Stimulated activated CD4-positive, alpha-beta T cell treated with anti-CD3 and anti-CD28 coated beads, Interleukin-15, amount 100 ng/mL, for 1 hour (primary cell): ENCODE measurements at places on chromosomes 3 and 15.

DNA sequence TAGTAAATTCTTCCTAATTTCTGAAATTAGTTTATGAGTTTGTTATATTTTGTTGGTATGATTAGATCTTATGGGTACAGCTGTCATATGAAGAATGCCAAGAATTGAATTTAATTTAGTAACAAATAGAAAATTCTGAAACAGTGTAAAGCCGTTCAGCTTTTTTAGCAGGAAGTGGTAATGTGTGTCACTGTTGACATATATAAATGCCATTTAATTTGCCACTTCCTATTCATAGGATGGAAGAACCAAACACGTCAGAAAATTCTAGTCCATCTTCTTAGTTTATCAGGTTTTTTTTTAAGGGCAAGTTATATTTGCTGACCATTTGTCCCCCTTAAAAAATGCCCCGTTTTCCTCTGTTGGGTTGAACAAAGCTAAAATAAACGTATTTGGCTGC lies 43.0 kb downstream of the RAB8B start:
- no peak for DNase-seq

DNA sequence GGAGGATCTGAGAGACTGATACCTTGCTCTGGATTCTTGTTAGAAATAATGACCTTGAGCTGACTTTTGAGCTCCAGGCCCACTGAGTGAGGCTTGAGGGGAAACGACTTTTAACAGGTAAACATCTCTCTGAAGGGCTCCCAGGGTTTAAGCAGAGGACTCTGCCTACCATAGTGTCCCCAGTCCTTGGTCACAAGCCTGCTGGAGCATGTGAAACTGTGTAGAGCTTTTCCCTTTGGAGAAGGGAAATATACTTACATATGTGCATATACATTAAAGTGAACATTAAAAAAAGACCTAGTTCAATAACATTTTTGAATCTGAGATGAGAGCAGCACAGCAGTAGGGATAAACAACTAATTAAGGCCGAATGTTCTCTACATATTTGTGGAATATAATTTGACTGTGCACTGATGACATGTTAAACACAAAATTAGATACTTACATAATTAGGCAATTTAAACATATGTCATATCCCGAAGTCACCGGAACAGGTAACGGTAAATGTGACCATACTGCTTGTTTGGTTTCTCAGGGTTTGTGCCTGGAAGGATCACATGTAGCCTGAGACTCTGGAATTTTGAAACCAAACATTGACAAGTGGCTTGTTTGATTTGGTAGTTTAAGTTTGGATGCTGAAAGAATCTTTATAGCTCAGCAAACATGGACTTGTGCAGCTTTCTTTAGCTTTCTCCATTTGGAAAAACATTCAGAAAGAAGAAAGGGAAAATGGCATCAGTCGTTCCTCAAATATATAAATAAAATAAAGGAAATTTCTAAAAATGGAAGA lies 266.1 kb upstream of the C2CD4B start:
- no peak for DNase-seq

DNA sequence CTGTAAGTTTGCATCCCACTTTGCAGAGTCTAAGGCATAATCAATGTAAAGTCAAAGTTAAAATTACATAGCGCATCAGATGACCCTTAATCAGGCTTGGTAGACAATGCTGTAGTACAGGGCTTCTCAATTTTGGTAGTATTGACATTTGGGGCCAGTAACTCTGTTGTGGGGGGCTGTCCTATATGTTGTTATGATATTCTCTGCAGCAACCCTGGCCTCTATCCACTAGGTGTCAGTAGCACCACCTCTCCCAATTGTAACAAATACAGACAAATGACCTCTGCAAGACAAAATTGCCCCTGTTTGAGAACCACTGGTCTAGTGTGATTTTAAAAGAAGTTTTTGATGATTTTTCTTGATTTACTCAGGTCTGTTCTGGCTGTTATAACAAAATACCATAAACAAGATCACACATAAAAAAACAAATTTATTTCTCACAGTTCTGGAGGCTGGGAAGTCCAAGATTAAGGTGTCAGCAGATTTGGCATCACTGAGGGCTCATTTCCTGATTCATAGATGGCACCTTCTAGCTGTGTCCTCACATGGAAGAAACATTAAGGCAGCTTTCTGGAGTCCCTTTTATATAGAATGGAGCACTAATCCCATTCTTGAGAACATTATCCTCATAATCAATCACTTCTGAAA lies 37.6 kb upstream of the SLC9A9 start:
- DNase-seq: no peak

DNA sequence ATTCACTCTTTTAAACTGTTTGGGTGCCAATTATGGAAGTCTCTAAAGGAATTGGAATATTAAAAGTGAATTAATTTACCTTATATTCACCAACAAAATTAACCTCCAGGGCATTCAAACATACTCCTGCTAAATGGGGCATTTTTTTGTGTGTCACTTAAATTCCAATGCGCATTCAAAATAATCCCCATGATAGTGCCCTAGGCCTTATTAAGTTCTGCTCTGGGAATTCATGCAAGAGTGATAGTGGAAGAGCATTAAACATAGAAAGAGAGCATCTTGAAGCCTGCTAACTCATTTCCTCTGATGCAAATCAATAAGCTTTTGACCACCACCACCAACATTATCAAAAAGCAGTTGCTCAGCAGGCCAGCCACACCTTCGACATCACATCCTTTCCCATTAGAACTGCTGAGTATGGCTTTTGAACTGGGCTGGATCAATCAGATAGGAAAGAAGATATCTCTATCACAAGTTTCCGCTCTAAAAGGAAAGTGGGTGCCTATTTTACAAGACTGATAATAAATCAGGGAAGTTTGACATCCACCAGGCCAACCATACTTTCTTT lies 156.7 kb downstream of the TMCO5A start:
- DNase-seq: no peak

DNA sequence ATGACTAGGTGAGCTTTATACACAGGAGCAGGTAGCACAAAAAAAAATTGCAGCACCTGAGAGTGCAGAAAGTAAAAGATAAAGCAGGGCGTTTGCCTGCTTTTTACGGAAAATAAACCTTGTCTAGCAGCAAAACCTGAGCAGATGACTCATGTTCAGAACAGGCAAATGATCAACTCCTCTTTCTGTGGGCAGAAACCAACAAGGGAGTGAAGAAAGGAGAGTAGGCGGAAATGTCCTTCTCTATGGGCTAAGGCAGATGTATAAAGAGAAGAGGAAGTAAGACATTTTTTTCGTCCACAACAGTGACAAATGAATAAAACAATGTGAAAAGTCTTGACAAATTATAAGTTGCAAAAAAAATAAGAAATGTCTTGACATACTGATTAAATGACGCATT lies 24.5 kb upstream of the GMNC start:
- DNase-seq: no peak

DNA sequence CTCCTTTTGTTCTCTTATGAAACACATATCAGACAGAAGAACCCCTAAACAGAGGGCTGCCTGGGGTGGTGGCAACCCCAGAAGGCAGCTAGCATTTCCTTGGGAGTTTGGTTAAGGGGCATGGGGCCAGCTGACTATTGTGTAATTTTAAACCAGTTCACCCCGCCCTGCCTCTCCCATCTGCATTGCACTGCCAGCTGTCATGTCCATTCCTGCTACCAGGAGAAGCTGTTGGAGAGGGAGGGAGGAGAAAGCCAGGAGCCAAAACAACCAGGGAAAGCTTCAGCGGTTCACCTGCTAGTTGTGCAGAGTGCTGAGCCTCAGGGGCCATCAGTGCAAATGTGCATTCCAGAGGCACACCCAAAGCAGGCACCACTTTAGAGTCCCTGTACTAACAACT lies 47.6 kb upstream of the ATP1B3 start:
- DNase-seq: no peak

- no peak for DNase-seq
Observed at GRCh38 chr15:80100247-80100646, 40.8 kb downstream of the ZFAND6 start.

- DNase-seq: no peak
Observed at GRCh38 chr15:74396445-74397238, 29.2 kb upstream of the CYP11A1 start.
